ENCODE measurements at places on chromosomes 7 and 10.

DNA sequence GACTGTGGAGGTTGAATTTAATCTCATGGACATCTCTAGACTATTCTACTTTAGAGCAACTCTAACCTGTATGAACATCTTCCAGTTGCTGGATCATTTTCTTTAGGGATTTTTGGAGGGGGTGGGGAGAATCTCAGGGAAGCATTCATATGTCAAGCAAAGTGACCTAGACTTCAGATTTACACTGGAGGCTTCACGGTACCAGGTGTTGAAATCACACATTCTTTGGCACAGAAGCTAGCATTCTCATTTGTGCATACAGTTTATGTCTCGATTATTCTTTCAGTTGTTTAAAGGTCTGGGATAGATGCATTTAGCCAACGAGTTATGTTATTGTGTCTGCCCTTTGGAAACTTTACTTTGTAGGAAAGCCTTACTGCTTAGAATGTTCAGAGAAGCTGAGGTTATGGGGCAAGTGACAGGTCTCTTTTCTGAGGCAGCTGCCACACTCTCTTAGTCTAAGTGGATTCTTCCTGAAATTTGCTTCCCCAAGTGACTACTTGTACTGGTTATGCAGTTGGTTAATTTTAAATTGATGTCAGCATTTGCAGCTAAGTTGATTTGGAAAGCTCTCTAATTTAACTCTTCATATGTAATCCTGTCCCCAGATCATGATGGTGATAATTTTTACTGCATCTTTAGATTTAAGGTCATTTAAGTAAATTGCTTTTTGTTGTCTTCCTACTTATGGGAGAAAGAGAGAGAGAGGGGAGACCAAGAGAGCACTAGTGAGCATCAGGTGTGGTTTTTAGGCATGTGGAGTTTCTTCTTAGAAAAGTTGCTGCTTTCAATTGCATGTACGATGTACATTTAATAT, 153.8 kb downstream of the PRKG1 start:
- no peak for DNase-seq

GRCh38 chr7:116483271-116483942, 16.1 kb upstream of the CAV2 start:
- no peak for DNase-seq

GRCh38 chr7:99674995-99675742, 4.6 kb downstream of the CYP3A5 start:
- DNase-seq = no peak

- DNase-seq = no peak
Observed at GRCh38 chr7:105989191-105989590, 26.1 kb downstream of the CDHR3 start.

GRCh38 chr7:25312968-25313367, 84.7 kb upstream of the NPVF start:
- DNase-seq = no peak

GRCh38 chr10:127150136-127150535, 46.3 kb downstream of the INSYN2A start:
- no peak for DNase-seq

DNA sequence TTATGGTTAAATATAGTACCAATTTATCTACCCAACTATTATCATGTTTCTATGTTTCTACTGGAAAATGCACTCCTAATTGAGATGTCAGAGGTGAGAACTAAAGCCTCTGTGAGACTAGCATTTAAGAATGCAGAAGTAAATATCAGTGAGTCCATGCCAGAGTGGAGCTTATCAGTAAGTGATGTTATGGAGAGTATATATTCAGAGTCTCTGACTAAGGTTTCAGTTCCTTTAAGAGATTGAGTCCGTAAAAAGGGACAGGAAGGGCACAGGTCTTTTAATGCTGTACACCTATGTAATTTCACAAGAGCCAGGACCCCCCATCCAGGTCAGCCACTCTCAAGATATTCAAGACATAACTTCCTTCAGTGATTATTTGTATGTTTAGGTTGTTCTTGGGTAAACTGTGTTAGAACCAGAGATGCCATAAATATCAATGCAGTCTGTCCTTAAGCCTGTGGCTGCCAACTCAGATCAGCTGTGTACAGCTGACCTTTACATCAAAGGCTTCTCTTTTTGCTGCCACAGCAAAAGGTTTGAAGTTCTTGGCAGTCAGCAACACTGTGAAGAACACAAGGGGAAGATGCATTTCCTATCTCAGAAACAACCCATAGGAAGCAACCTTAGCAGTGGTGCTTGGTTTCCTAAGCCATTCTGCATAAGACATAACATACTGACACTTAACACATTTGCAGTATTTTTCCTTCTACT, 244.8 kb downstream of the BICC1 start:
- no peak for DNase-seq

DNA sequence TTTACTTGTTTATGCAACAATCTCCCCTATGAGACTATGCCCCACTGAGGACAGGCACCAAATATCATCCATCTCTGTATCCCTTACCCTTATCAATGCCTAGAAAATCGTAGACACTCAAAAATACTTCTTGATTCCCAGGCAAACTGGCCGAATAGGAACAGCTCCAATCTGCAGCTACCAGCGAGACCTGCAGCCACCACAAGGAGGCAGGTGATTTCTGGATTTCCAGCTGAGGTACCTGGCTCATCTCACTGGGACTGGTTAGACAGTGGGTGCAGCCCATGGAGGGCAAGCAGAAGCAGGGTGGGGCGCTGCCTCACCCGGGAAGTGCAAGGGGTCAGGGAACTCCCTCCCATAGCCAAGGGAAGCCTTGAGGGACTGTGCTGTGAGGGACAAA, 10.8 kb upstream of the PPP1R3C start:
- no peak for DNase-seq

DNA sequence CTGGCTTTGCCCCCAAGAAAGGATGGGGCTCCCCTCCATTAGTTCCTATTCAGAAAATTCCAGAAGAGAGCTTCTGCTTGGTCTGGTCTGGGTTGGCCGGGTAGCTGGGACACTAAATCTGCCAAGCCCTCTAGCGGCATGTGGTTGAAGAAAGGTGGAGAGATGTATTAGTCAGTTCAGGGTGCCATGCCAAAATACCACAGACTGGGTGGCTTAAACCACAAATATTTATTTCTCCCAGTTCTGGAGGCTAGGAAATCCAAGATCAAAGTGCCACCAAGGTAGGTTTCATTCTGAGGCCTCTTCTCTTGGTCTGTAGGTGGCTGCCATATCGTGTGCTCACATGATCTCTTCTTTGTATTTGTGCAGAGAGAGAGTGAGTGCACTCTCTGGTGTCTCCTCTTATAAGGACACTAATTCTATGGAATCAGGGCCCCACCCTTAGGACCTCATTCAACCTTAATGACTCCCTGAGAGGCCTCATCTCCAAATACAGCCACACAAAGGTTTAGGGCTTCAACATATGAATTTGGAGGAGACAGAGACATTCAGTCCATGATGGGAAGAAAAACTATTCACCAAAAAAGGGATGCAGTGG, 38.7 kb upstream of the MTPAP start:
- no peak for DNase-seq

DNA sequence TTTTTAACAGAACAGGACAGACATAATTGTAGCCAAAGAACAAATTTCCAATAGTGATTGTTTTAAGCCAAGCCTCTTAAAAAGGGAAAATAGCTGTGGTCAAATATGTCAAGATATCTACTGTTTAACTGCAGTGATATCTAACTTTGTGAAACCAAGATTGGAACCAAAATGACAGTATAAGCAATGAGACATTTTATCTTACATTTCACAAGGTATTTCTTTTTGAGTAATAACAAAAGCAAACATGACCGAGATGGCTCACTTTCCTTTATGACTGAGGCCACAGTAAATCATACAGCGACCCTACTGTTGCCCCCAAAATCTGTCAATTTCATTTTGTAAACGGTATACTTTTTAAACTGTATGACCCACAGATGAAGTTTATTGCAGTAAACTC, 215.8 kb downstream of the MLLT10 start:
- no peak for DNase-seq

DNA sequence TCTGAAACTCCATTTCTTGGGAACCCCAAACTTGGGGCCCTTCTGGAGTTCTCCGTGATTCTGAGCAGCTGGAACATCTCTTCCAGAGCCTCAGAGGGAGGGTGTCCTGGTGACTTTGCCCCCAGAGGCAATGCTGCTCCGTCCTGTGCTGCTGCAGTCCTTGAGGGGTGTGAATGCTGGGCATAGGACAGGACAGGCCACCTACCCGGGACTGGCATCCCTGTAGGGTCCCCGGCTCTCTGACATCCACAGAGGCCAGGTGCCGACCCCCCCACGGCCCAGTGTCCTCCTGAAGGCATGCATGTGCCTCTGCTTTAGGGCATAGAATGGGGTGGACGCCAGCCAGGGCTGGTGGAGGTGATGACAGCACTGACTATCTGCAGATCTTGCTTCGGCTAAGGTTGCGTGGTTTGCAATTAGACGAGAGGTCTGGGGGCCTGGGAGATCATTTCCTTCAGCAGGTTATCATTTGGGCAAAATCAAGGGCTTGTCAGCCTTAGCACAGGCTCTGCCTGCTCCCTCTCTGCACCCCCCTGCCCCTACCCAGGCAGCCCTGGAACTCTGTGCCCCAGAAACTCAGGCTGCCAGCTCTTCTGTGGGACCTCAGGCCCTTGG, 136.9 kb upstream of the GPR26 start:
- DNase-seq = no peak

DNA sequence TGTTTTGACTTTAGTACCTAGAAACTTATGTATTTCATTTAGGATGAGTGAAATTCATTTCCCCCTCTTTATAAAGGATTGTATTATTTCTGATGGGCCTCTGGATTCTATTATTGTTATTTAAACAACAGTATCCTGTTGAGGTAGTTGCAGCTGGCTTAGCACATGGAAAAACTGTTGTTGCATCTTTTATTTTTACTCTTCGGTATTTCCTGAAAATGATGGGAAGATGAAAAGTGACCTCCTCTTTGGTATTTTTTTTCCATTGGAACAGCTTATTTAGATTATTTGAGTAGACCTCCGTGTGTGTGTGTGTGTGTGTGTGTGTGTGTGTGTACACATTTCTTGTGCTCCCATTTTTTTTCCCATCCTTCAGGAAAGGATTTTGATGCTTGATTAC, 129.8 kb downstream of the PRKG1 start:
- DNase-seq = no peak

- DNase-seq = no peak
Observed at GRCh38 chr7:44762300-44762699, 13.7 kb downstream of the ZMIZ2 start.

Measured in amygdala (tissue), 56 donors.